ENCODE measurements at places on chromosomes 1 and 21.

DNA sequence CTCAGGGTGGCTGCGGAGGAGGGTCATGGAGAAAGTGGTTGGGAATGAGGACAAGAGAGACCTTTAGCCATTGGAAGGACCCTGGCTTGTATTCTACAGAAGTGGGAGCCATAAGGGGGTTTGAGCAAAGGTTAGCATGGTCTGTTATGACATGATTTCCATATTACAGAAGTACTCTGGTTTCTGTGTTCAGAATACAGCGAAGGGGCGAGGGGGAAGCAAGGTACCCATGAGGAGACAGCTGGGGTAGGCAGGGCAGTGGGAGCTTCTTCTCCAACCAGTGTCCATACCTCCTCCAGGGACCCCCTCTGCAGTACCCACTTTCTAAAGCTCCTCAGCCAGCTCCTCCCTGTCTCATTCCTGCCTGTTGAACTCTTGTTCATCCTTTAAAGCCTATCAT lies 21.9 kb upstream of the KCNE1 start:
- no peak for DNase-seq

DNA sequence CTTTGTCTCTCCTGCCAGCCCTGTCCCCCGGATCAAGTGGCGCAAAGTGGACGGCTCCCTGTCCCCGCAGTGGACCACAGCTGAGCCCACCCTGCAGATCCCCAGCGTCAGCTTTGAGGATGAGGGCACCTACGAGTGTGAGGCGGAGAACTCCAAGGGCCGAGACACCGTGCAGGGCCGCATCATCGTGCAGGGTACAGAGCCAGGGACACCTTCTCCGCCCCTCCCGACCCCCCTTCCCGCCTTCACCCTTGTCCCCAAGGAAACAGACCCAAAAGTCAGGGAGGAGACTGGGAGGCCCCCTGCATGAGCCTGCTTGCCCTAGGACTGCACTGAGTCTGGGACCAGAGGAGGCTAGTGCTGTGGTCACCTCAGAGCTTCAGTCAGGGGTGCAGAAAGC lies 18.2 kb downstream of the CNTN2 start:
- DNase-seq: no peak

- no peak for DNase-seq
These were observed 13.7 kb downstream of the ALX3 start for GRCh38 chr1:110056776-110057175.

DNA sequence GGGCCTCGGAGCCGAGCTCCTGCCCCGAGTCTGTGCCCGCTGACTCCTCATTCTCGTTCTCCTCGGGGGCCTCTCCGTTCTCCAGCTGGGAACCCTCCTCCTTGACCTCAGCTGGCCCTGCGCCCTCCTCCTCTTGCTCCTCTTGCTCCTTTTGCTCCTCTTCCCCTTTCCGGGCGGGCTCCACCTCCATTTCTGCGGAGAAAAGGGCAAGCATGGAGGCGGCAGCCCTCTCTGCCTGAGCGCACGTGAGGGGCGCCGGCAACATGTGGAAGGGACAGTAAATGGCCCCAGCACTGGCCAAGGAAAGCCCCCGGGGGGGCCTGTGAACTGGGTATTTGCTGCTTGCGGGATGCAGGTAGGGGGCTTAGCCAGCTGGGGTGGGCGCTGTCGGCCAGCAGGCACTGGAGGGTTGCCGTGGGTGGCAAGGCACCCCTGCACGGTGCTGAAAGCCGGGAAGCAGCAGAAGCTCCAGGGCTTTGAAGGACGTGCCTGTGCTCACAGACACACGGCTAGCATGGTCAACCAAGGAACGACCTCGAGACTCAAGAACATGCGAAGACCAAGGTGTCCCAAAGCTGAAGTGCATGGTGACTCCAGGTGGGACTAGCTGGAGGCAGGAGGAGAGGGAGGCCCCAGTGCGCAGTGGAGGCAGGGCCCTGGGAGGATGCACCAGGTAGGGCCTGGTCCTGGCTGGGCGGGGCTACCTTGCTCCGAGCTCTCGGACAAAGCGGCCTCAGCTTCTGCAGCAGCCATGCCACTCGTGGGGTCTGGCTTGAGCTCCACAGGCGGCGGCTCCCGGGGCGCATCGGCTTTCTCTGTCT lies 30.7 kb downstream of the ZBTB17 start:
- DNase-seq: no peak

DNA sequence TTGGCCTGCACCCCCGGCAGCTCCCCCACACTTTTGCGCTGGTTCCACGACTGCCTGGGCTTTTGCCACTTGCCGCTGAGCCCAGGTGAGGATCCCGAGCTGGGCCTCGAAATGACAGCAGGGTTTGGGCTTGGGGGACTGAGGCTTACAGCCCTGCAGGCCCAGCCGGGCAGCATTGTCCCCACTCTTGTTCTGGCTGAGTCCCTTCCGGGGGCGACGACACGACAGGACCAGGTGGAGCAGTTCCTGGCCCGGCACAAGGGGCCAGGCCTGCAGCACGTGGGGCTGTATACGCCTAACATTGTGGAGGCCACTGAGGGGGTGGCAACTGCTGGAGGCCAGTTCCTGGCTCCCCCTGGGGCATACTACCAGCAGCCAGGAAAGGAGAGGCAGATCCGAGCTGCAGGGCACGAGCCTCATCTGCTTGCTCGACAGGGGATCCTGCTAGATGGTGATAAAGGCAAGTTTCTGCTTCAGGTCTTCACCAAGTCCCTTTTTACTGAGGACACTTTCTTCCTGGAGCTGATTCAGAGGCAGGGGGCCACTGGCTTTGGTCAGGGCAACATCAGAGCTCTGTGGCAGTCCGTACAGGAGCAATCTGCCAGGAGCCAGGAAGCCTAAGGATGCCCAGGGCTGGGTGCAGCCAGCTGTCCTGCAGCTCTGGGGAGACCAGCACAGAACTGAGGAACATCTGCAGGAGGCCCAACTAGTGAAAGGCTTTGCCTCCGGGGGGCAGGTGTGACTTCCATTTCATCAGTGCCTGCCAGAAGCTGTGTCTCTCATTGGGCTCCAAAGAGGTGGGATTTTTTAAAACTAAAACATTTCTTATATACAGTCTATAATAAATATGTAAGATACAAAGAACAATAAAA lies 1.2 kb downstream of the HPDL start:
- no peak for DNase-seq

- no peak for DNase-seq
These were observed 93.7 kb downstream of the DUSP10 start for GRCh38 chr1:221648201-221648600.

DNA sequence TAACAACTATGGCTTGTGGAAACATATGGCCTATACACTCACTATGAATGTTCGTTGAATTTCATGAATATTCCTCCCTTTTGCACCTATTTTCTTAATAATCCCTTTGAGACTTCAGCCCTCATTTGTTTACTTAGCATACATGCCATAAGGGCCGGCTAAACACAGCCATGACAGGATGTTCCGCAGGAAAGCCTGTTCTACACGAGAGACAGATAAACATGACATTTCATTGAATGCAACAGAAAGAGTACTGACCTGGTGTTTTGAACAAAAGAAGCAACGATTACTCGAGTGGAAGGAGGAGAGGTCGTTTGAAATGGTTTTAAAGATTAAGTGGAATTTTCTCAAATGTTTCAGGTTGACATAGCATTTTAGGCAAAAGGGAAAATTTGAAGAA lies 459.5 kb upstream of the CXADR start:
- DNase-seq: no peak

DNA sequence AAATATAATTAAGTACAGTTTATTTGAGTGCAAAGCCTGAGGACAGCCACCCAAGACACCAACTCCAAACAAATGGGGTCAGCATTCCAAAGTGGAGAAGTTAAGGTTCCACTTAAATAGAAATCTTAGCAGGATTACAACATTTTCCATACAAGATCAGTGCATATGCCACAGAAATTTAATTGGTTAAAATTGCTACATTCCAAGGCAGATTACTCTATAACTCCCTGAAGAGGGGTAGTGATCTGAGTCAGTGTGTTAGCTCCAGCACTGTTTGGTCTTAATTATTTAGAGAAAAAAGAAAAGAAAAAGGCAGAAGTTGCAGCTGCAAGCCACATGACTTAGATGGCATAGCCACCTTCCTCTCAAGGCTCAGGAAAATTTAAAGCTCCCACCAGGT lies 297.5 kb downstream of the HHIPL2 start:
- no peak for DNase-seq

DNA sequence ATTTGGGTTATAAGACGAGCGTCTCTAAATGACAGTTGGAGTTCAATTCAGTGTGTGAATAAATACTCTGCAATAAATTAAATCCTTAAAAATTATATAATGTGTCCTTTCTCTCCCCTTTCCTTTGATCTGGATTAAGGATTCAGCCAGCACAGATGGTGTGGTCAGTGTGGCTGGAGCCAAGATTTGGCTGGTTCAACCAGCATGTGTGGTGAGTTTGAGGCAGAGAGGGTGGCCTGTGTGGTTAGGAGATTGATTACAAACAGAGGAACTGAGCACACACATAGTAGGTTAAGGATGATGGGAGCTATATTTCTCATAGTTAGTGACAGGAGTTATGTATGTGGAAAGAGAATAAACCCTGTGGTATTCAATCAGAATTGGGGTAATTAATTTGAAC lies 14.2 kb upstream of the AMIGO1 start:
- DNase-seq: no peak

- no peak for DNase-seq
These were observed 8.4 kb downstream of the TNFRSF1B start for GRCh38 chr1:12174924-12175810.

DNA sequence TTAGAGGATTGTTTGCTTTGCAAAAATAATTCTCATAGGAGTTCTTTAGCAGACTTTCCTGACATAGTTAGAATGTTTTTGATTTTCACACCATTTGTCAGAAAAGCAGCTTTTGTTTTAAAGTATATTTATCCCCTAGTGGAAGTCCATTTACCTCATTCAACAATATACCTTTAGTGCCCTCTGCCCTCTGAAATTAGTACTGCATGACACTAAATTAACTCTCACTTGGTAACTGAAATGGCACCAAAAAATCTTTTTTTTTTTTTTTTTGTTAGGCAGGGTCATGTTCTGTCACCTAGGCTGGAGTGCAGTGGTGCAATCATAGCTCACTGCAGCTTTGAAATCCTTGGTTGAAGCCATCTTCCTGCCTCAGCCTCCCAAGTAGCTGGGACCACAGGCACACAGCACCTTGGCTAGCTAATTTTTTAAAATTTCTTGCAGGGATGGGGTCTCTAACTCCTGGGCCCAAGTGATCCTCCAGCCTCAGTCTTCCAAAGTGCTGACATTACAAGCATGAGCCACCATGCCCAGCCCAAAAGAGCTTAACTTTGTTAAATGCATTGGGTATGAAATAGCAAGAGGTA lies 13.6 kb downstream of the LRRC42 start:
- no peak for DNase-seq

DNA sequence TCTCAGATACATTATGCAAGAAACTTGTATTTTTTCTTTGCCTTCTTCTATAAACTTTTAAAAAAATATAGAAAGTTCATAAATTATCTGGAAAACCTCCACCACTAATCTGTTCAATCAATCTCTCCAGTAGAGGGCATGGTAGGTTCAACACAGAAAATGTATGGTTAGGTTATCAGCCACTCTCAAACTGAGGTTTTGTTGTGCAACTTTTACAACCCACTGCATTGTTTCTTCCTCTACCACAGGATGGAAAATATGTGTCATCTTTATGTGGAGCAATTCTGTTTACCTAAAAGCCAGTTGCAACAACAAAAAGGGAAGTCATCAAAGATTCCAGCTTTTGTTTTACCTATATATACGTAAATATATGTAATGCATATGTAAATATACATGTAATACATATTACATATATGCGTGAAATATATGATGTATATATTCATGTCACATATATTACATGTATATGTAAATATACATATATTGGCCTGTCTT lies 3.0 kb upstream of the RGS2 start:
- no peak for DNase-seq

DNA sequence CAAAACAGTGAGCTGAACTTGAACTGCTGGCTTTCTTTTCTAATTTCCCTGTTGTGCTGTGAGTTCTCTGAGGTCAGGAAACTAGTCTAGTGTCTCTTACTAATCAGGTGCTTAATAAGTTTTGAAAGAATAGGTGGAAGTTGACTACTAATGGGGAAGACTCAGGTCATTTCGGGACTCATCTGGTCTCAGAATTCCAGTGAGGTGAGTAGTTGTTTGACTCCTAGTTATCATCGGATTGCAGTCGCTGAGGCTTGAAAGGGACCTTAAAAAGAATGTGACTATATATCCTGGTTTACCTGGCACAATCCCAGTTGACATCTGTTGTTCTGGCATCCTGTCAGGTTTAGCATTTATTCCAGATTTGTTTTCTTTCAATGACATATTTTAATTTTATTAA lies 81.4 kb upstream of the SPAG17 start:
- DNase-seq: no peak

DNA sequence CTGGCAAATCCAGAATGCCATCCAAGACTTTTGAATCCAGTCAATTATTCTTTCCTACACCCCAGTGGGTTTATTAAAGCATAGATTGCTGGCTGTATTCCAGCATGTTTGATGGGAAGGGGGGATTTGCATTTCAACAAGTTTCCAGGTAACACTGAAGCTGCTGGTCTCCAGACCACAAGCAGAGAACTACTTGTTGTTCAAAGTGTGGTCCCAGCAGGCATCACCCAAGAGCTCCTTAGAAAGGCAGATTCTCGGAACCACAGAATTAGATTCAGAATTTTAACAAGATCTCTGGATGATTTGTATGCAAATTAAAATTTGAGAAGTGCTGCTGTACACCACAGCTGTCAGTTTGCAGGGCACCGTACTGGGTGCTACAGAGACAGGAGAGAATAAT lies 216.3 kb upstream of the FAM78B start:
- no peak for DNase-seq

DNA sequence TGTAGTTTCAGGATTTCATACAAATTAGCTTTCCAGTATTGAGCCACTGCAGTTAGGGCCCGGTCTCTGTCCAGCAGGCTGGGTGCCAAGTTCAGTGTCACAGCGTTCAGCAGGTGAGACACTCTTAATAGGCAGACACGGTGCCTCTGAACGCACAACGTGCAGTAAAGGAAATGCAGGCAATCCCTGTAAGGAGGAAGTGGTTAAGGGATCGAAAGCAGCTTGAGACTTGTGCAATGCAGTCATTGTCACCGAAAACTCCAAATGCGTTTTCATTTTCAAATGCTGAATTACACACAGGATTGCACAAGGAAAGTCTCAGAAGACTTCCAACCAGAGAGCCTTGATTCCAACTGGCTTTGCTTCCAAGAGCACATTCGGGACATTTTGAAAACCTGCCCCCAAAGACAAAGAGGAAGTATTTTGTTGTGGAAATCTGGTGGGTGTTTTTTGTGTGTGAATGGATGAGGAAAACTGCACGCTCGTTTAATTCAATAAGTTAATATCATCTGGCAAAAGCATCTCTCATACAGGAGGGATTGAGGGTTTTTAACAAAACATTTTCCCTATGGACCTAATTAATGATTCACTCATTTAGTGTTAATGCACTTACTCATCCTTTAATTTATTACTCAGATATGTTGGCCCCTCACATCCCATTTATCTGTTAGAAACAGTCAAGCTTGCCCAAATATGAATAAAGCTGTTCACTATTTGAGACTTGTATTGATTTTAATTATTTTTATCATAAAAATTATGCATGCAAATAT lies 61.6 kb downstream of the PTGS2 start:
- DNase-seq: peak; percentile 24

GRCh38 chr1:81351864-81352263 lies 448.9 kb upstream of the ADGRL2 start:
- no peak for DNase-seq

- DNase-seq: no peak
These were observed 26.6 kb downstream of the DIPK1A start for GRCh38 chr1:92934395-92935378.

Measured in stimulated activated CD4-positive, alpha-beta T cell treated with anti-CD3 and anti-CD28 coated beads, Interleukin-4, amount 100 ng/mL, for 1 hour (primary cell).